ENCODE measurements at places on chromosomes 3 and 15.
A peak's percentile ranks its signal among the peaks of the same experiment; 100 is the strongest.

DNA sequence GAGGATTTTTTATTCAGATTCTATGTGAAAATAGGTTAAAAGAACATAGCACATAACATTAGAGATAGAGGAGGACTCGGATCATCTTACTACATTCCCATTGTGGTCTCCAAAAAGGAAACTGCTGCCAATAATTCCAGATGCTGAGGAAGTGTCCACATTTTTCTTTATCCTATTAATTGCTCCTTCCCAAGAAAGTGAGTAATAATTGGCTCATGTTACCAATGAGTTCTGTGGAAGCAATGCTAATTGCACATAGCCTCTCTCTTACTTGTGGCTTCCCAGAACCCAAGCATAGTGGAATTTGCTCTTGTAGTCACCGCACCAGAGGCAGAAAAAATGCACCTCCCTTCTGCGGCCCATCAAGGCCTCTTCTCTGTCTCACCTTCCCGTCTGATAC, 208.4 kb downstream of the PLOD2 start:
- peak; percentile 64 for DNase-seq

DNA sequence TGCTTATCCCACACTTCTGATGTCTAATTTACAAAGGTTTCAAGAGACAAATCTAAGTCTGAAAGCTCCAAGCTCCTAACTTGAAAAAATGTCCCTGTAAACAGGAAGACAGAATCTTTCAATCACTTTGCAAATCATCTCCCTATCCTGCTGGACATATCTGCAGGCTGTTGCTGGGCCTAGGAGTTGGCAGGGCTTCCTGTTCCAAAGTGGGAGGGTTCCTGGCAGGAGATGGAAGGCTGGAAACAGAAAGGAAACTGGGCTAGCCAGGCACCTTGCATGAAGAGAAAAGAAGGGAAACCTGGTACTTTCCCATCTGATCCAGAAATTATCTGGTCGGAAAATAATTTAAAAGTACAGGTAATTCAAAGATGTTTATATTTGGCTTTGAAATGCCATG, 227.3 kb upstream of the IL12A start:
- peak; percentile 9 for DNase-seq

DNA sequence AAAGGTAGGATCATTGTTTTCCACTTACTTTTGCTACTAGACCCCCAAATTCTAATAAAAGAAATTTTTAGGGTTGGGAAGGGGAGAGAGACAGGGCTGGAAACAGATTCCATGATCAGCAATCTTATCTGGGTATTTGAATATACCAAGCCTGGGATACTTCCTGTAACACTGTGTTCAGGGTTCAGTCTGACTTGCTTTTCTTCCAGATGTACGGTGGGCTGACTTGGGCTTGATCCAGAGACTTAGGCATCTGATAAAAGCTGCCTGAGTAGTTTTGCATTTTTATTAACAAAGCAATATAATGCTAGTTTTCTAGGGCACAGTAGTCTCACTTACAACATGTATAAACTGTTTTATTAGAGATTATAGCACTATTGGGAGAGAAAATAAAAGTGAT, 49.2 kb downstream of the KCNMB2 start:
- DNase-seq = no peak

DNA sequence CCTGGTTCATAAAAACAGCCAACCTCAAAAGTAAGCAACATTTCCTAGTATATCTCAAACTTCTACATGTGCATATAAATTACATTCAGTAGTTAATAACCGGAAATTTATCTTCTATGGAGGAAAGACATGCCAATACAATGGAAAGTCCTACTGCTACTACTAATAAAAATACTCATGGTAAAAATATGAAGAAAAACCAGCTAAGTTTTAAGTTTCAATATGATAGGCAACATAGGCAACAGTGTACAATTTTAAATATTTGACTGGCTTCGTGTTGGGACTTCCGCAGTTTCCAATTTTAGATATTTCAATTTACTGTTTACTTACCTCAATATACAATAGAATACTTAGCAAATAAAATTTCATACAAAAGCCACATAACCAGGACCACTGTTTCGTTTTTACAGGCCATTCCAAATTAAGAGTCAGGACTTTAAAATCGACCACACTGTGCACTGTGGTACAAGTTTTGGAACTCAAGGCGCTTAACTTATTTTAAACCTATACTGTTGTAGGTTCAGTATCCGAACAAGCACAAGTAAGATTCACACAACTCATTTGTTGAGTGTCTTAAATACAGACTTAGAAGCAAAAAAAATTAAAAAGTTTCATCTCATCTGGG, 2.9 kb downstream of the NAA50 start:
- DNase-seq = no peak

GRCh38 chr15:69185706-69186105, 25.3 kb downstream of the GLCE start:
- DNase-seq = no peak

GRCh38 chr3:77096145-77096544, 56.2 kb downstream of the ROBO2 start:
- no peak for DNase-seq

DNA sequence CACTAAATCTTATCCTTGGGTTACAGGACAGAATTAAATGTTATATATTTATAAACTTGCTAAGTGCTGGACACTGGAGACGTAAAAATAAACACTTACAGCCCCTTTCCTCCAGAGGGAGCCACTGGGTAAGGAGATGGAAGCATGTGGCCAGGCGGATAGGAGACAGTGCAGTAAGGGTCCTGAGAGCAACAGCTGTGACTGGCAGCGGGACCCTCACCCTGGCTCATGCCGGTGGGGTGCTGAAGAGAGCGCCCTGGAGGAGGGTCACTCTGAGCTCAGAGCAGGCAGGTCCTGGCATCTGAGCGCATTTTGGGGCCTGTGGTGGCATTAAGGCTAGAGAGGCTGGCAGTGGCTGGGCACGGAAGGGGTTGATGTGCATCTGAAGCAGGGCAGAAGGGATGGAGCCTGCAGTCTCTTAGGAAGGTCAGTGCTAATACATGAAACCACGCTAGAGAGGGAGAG, 16.0 kb downstream of the SEC61A1 start:
- DNase-seq = peak; percentile 66

GRCh38 chr3:190086191-190086590, 34.5 kb downstream of the P3H2 start:
- no peak for DNase-seq

DNA sequence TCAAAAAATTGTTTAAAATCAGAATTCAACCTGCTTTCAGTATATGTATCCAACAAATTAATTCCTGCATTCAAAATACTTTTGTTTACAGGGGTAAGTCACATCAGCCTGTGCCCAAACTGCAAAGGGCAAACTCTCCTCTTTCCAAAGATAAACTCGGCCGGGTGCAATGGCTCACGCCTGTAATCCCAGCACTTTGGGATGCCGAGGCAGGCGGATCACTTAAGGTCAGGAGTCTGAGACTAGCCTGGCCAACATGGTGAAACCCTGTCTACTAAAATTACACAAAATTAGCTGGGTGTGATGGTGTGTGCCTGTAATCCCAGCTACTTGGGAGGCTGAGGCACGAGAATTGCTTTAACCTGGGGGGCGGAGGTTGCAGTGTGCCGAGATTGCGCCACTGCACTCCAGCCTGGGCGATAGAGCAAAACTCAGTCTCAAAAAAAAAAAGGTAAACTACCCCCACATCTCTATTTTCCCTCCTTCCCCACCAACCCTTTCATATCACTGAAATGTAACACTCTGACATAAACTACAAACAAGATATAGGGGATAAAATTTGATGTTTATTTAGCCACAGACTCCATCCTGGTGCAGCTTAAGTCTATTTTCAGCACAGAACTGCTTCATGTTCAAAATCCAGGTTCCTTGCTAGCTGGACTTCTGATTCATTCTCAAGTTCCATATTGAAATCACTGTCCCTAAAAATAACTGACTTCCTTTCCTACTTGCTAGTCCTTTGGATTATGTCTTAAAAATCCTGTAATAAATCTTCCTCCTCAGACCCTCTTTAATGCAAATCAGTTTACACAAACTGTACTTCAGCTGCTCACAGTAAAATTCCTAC, 15.4 kb downstream of the UBP1 start:
- no peak for DNase-seq

GRCh38 chr3:177382944-177383343, 185.7 kb upstream of the TBL1XR1 start:
- no peak for DNase-seq
